ENCODE measurements at places on chromosomes 7 and 10.

- no peak for DNase-seq
Observed at GRCh38 chr7:128954150-128954549, 16.4 kb downstream of the IRF5 start.

- DNase-seq, result no peak
Observed at GRCh38 chr7:29810297-29810696, 4.0 kb downstream of the WIPF3 start.

DNA sequence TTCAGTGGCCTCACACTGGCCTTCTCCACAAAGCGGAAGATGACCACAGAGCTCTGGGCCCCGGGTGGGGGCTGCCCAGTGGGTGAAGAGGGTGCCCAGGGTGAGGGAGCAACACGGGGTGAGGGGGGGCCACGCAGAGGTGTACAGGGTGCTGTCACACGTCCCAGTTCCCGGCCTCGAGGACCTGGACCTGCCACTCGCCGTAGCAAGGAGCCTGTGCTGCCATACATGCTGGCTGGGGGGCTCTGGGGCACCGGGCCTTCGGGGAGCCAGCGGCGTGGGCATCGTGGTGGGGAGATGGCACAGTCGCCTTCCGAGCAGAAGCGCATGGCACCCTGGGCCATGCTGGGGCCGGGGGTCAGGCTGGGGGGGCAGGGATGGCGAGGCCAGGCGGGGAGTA lies 1.9 kb downstream of the PSD start:
- no peak for DNase-seq

DNA sequence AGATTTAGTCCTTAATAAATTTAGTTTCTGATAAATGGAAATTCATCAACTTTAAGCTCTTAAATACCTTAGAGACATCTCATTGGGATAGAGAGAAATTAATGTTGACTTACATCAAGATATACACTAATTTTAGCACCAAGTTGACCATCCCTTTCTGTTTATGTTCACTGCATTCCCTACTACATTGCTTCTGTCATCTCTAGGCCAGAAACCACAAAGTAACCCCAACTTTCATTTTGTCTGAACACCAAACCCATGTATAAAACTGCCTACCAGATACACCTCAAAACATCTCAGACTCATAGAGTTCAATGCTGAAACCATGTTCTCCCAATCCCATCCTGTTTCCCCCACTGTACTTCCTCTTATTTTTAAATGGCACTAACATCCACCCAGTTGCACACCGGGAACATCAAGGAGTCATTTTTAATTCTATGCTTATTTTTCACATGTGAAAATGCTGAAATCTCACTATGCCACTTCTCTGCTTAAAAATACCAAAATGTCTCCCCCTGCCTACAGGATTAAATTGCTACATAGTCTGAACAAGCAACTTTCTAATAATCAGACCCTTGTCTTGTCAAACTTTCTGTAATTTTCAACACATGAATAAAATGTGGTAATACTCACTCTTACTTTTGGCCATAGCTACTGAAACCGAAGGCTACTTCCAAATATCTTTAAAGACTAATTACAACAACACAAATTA lies 201.6 kb downstream of the SEMA3D start:
- DNase-seq, result no peak

- DNase-seq, result no peak
Observed at GRCh38 chr7:75718390-75719031, 20.2 kb downstream of the HIP1 start.

- no peak for DNase-seq
Observed at GRCh38 chr10:23968301-23968700, 240.6 kb upstream of the KIAA1217 start.

GRCh38 chr10:78205457-78206016 lies 171.9 kb downstream of the RPS24 start:
- no peak for DNase-seq

DNA sequence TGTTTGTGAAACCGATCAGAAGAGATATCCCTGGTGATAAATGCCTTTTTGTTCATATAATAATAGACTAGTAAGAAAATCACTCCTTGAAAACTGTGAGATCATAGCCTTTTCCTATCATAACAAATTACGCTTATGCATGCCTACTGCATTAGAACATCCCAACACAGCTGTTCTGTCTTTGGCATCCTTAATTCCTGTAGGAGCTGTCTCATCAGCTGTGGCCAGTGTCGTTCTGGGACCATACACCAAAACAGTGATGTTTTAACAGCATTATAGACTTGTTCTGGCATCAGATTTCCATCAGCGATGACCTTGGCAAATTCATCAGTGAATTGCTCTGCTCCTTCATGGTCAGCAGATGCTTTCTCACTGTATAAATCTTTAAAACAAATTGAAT lies 423.6 kb upstream of the LRGUK start:
- DNase-seq, result no peak

- DNase-seq, result no peak
Observed at GRCh38 chr7:4073052-4073451, 609.0 kb upstream of the FOXK1 start.

- no peak for DNase-seq
Observed at GRCh38 chr7:66039094-66039670, 36.4 kb upstream of the ASL start.

- DNase-seq, result no peak
Observed at GRCh38 chr7:51310131-51310583, 6.5 kb downstream of the COBL start.

DNA sequence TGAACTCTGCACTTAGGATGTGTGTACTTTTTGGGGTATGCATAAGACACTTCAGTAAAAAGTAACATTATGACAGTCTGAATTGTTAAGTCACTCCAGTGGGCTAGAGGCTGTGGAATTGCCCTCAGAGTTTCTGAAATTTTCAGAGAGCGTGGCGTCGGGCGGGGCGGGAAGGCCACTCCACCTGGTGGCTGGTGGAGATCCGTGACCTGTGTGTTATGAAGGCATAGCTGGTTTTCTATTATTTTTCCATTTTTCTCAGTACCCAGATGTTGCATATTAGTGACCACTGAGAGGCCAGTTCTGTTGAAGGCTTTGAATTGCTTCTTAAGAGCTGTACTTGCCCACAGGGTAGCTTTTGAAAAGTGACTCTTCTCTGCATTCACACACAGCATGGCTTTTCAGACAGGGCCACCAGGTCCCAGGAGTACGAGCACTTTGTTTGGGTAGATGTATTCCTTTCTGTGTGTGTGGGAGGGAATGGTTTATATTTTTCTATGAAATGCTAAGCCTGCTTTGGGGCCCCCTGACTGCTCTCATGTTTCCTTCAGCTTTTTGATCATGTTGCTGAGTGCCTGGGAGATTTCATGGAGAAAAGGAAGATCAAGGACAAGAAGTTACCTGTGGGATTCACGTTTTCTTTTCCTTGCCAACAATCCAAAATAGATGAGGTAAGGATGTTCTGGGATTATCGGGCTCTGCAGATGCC lies 52.3 kb downstream of the TACR2 start:
- DNase-seq, result no peak

- DNase-seq, result peak; percentile 76
Observed at GRCh38 chr10:71569775-71570588, 149.6 kb downstream of the C10orf105 start.

GRCh38 chr7:106793015-106793975 lies 71.8 kb upstream of the PIK3CG start:
- DNase-seq, result no peak

GRCh38 chr7:57638666-57639065 lies 188.7 kb downstream of the ZNF716 start:
- DNase-seq, result no peak

DNA sequence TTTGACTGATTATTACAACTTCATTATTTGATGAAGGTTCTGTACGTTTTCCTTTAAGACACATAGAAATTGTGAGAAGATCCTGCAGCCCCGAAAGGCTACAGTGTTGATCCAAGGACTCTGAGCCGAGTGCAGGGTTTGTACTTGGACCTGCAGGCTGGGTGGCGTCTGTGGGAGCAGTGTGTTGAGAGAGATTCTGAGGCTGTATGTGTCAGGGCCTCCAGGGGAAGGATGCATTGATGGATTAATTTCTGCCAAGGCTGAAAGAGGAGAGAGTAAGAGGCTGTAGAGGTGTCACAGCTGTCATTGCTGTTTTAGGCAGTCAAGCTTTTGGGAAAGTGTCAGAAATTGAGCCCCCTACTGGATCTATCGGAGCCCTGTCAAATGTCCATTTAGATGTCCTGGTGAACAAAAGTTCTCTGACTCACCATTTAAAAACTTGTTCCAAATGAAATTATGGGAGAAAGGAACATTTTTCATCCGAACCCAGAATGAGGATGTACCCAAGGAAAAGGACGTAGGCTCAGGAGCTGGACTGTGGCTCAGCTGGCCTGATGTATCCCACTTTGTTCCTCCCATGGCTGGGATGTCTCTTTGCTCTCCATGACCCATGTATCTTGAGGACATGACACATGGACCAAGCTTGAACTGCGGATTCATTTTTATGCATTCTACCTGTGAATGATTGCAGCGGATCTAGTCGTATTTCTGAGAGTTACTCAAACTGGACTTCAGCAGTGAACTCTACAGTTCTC lies 102.2 kb downstream of the TCF7L2 start:
- DNase-seq, result no peak

GRCh38 chr7:113548561-113548960 lies 370.2 kb downstream of the PPP1R3A start:
- DNase-seq, result no peak

- no peak for DNase-seq
Observed at GRCh38 chr10:120575411-120575810, 118.4 kb downstream of the PLPP4 start.

DNA sequence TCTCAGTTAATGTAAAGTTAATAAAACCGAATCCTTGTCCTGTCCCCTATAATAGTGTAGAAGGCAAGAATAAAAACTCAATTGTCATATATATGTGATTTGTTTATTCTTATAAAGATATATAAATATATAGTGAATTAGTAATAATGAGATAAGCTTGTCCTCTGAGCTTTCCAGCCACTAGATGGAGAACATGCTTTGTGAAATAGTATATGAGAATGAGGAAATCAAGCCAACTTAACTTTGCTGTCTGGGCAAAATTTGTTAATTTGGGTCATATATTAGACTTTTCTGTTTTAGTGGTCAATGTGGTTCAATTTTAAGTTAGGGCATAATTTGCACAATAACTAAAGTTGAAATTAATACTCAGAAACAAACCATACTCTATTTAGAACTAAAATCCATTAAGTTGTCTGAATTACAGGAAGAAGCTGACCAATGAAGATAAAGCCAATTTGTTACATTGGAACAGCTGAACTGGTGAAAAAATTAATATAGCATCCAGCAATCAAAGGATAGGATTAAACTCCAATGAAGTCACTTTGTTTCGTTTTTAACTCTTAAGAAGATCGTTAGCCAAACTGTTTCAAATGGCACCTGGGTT lies 595.0 kb downstream of the ARL4A start:
- DNase-seq, result no peak

- DNase-seq, result no peak
Observed at GRCh38 chr10:100830728-100831111, 82.0 kb upstream of the SLF2 start.

DNA sequence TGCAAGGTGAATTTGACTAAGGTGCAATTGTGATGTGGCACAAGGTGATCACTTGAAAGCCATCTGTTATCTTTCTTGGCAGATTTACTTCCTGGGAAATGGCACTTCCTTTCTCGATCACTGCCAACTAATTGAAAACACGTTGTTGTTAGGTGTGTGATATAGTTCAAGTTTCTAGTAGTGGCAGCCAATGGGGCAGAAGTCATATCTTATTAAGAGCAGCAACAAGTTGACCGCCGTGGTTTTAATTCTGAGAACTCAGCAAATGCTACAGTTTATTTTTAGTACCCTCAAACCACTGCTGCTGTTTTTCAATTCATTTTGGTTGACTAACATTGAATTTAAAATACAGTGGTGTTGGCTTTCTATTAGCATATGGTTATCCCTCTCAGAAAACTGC lies 1.6 kb downstream of the CHN2 start:
- DNase-seq, result no peak

DNA sequence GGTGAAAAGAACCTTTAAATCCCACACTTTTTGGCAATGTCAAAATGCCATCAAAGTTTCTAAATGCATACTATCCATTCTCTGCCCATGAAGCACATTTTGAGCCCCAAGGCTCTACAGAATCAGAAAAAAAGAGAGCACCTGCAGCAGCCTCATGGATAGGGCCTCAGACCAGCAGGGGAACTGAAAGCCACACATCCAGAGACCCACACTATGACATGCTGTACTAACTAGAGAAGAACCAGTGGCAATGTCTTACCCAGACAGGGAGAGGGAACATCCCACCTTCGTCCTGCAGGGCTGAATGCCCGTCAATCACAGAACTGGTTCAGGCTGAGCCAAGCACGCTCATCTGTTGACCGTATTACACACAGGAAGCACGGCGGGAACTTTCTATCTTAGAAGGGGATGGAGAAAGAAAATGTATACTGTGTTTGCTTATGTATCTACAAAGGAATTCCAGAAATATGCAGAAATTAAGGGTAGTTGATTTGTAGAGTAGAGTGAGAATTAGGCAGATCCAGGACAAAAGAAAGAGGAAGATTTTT lies 237.2 kb downstream of the GLI3 start:
- DNase-seq, result no peak

DNA sequence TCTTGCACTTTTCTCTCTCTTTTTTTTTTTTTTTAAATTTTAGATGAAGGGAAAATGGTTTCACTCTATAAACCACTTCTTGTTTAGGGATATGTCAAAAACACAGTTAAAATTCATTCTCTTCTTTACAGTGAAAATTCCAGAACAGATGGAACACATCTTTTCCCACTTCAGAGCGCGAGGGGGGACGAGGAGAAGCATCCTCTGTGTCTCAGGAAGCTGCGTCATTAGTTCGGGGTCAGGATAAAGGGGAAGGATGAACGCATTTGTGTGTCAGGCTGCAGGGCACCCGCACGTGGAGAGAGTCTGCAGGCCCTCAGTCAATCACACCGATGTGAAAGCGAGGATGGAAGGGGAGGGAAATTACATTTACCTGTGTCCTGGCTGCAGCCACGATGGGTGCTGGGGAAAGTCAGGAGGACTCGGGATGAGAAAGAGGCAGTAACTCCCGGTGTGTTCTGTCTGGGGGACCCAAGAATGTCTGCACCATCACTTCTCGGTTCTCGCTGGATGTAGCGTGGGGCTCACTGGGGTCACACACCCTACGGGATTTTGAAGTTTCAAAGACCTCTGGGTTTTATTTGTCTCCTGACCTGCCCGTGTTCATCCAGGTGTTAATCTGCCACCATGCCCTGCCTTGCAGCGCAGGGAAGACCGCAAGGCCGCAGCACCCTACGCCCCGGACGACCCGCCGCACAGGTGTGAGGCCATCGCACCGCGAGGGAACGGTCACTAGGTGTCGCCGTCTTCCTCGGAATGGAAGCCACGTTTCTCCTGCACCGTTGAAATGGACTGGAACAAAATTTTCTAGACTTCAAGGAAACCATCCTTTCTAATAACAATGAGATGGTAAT lies 66.7 kb upstream of the PITRM1 start:
- DNase-seq, result peak; percentile 68

- DNase-seq, result no peak
Observed at GRCh38 chr7:84953234-84953633, 233.6 kb downstream of the SEMA3D start.
